ENCODE measurements at places on chromosomes 5 and 9.

DNA sequence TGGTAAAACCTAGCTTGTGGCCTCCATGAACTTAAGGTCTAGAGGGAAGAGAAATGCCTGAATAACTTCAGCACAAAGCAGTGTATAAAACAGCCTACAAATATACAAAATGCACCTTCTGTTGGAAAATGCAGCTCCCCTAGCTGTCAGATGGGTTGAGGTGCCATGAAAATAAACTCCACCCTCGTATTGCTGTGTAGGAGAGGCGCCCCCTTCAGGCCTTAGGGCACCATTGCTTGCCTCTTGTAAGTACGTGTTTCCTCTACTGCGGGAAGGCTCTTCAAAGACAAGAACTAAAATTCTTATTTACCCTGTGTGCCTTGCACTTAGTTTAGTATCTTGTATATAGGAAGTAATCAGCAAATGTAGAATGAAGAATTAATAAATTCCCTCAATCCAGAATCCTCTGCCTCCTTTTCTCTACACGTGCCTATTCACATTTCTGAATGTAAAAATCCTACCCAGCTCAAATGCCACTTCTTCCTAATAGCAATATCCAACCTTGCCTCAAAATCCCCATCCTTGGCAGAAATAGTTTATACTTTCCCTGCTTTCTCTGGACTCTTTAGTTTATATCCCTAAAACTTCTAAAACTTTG is 393.7 kb upstream of the PDE4D start:
- DNase-seq: peak; percentile 69

GRCh38 chr5:17259630-17260257 is 42.3 kb downstream of the BASP1 start:
- DNase-seq: no peak

DNA sequence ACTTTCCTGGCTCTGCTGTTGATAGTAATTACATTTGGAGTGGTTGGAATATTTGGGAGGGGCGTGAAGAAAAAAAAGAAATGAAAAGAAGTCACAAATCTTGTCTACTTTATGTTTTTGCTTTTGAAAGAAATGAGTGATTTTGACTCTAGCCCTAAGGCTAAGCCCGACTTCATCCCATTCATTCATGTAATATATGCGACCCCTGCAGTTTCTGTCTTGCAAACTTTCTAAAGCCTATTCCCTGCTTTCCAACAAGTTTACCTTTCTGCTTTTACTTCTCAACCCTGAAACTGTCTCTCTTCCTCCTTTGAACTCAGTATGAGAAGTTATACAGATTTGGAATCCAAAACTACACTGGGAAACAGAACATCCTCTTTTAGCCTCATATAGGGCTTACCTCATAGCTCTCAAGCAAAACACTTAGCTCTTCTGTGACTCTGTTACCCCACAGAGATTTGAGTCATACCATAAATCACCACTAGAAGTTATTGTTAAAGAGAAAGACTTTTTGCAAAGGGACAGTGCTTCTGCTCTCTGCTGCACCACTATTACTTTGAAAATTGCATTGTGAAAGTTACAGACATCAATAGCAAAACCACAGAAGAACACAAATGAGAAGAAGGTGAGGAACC is 1.6 kb downstream of the CFAP95 start:
- DNase-seq: no peak

DNA sequence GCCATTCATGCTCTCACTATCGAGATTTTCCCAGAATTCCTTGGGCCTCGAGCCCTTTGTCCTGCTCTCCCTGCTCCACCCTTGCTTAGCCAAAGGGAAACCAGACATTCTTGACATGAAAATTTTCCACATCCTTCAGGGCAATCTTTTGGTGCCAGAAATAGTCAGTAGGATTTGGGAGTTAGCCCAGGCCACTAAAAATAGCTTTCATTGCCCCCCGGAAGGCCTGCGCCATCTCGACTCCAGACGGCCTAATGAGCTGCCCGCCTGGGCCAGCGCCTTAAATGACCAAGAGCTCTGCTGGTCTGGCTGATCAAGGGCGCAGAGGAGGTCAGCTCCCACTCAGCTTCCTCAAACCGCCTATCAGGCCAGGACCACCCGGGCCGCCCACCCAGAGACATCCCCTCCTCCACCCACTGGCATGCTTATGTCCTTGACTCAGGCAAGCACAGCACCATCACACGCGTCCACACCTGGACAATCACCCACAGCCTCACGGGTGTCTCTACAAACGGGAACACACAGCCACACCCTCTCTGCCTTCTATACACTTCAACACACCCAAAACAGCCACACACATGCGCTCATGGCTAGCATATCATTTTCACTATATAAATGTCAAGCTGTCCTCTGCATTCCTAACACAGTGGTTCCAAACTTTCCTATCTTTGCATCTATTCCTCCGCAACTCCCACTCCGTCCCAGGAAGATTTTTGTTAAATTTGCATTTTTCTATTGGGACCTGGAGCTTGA is 20.9 kb downstream of the DUSP1 start:
- DNase-seq: no peak

DNA sequence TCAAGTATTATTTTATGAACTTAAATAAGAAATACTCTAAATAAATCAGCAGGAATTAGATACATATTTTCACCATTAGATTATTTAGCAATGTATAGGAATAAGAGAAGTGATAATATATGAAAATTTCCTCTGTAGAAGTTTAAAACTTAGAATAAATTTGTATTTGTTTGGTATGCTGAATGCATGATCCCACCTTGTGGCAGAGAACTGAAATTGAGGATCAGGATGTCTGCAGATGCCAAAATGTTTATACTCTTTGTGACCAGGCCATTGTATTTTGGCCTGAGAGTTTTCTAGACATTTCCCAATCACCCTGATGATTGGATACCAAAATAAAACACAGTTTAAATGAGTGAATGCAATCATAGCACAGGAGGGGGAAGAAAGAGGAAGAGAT is 6.3 kb downstream of the TYRP1 start:
- no peak for DNase-seq

Data from hepatocyte (in vitro differentiated cells).